Left renal cortex interstitium (tissue), 4 donors: ENCODE measurements at places on chromosomes 16 and 17.

GRCh38 chr17:62898239-62898864 is 67.7 kb upstream of the TANC2 start:
- no peak for DNase-seq

DNA sequence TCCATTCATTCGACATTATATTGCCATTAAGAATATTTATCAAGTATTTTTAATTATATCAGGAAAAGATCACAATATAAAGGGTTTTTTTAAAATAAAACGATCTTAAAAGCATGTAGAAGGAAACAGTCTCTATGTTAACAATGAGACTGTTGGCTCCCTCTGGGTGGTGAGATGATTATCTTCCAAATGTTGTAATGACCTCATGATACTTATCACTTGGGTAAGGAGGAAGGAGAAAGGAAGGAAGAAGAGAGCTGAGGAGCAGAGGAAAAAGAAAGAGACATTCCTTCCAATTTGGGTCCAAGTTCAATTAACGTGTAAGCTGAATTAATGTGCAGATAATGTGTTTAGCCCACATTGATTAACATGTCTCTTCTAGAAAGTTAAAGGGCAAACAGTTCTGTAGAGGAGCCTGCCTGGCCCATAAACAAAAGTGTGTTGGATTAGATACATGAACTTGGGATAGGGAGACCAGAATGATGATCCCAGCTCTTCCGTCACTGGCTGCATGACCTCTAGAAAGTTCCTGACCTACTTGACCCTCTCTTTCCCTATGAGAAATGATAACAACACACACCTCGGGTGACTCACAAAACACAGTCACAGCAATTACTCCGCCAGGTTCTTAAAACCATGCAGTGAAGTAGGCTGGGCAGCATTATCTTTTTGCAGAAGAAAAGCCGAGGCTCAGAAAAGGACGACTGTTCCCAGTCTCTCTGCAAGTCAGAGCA is 32.0 kb downstream of the PIMREG start:
- no peak for DNase-seq

DNA sequence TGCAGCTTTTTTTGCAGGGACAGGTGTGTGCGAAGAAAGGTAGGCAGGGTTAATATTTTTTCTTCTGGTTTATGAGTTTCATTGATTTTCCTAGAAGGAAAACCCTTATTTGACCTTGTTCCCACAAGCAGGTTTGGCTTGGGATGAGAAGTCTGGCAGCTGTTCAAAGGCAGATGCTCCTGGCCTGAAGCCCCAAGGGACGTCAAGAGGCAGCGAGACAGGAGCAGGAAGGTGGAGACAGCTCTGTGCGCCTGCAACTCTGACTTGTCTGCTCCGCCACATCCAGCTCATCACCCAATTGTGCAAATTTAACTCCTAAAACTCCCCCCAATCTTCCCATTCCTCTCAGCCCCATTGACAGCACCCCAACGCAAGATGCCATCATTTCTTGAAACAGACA is 136.8 kb upstream of the XYLT1 start:
- DNase-seq, result no peak

DNA sequence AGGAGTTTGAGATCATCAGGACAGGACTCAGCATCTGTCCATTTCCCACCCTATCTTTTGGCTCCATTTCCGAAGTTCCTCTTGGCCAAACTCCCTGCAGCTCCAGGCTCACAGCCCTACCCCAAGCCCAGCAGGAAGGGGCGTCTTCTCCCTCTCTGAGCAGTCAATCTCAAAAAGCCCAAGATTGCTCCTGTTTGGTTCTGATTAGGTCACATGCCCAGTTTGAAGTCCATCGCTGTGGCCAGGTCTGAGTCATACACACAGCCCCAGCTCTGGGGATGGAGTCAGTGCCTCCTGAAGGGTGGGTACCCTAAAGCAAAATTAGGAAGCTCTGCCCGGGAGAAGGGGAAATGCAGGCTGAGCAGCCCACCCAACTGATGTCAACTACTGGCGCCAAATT is 23.9 kb downstream of the SNX20 start:
- no peak for DNase-seq

DNA sequence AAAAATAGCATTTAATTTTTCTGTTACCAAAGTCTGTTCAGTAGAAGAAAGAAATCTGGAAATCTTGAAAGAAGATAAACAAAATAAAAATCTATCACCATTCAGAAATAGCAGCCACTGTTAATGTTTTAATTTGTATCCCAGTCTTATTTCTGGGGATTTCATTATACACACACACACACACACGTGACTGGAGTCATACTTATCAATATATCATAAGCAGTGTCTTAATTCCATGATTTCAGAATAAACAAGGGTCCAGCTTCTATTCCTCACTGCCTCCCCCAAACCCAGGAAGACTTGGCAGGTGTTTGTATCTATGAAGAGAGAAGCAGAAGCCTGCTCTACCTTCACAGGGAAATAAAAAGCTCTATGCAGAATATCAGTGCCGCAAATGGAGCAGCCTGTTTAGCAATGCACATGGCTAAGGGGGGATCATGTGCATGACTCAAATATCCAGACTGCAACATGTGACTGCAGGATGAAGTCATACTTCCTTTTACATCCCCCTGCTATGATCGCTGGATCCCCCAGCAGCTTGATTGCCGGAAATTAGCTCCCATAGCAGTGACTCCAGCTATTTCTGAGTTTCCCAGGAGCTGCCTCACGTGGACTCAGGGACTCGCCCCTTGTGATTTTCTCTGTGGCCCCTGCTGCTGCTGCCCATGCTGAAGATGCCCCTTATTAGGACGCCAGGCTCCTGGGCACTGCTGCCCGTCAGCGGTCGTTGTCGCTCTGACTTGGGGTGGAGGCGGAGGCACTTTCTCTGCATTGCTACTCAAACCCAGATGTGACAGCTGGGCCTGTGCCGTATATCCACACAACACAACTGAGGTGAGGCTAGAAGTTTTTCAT is 341.0 kb downstream of the CPPED1 start:
- DNase-seq, result no peak

- DNase-seq, result no peak
These were observed 23.7 kb downstream of the GPR142 start for GRCh38 chr17:74390680-74391653.

DNA sequence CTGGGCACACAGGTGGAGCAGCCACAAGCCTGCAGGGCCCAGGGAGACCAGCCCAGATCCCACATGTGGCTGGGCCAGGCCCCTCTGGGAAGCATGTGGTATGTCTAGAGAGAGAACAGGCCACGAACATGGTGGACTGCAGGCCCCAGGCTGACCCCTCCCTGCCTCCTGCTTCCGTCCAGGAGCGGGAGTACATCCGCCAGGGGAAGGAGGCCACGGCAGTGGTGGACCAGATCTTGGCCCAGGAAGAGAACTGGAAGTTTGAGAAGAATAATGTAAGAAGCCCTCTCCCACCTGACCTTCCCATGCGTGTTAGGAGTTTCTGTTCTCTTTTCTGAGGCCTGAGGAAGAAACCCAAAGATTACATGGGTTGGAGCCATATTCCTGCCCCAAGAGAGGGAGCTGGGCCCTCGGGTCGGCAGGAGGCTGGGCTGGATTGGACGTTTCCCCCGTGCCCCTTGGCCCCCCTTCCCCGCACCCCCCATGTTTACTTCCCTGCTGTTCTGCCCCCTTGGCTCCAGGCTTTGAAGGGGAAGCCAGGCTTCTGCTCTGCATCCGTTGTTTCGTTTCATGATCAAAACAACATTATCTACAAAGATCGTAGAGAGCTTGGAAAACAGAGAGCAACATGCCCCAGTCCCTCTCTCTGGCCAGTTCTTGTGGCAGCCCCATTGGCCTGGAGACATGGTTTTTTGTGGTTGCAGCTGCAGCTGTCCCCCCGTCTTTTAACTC is 5.7 kb upstream of the TCAP start:
- DNase-seq, result no peak

DNA sequence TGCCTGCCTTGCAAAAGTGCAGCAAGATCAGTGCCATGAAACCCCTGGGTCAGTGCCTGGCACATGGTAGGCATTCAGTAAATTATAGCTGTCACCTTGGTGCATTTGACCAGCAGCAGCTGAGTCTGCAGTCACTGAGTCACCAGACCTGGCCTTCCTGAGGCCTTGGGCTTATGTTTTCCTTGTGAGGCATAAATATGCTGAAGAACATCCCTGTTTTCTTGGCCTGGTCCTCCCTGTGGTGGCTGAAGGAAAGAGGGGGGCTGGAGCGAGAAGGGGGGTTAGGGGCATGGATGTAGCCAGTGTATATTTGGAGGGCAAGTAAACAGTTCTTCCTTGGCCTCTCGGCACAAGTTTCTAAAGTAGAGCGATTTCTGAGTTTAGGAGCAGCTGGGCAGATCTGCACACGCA is 26.5 kb downstream of the EPN2 start:
- no peak for DNase-seq

GRCh38 chr16:51831595-51832367 is 680.7 kb upstream of the SALL1 start:
- DNase-seq, result no peak

GRCh38 chr16:80611171-80611929 is 70.6 kb downstream of the DYNLRB2 start:
- no peak for DNase-seq

- DNase-seq, result no peak
These were observed 530 bp upstream of the CCL22 start for GRCh38 chr16:57358086-57358420.

DNA sequence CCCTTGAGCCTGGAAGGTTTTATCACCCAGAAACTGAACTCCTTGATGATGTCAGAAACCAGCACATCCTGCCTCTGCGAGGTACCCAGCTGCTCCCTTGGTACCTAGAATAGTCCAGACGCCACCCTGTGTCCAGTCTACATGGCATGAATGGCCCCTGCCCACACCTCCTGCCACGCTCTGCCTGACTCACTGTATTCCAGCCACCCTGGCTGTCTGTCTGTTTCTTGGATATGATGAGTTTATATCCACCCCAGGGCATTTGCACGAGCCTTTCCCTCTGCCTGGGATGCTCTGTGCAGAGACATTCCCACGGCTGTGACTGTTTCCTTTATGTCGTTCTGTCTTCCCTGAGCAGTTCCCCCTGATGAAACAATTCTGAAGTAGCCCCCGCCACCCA is 68.7 kb downstream of the CRISPLD2 start:
- DNase-seq, result no peak

- no peak for DNase-seq
These were observed 5.0 kb downstream of the PIK3R6 start for GRCh38 chr17:8862213-8863056.

DNA sequence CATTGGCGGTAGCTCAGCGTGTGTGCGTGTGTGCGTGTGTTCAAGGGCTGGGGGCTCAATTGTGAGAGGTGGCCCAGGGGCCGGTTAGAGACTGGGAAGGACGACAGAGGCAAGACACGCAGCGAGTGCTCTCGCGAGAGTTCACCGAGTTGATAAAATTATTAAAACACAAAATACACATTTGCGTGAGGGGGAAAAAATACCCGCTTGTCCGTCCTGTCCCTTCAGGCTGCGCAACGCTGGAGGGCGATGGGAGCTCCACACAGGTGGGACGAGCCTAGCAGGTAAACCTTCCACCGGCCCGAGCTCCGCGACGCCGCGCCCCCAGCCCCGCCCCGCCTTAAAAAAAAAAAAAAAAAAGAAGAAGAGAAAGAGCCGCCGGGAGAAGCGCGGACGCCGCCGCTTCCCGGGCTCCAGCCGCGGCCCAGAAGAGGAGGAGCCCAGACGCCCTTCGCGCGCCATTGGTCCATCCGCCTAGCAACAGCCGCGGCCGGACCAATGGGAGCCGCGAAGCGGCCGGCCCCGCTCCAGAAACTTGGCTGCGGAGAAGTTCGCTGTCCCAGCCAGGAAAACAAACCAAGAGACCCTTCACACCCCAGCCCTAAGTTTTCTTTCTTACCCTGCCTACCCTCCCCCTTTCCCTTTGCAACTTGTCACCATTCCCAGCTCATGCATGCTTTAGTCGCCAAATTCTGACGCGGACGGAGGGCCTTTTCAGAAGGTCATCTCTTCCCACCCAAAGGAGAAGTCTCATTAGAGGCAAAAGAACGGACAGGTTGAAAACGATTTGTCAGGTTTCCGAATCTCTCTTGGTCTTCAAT is 169.9 kb upstream of the MAF start:
- DNase-seq, result peak; percentile 81

- no peak for DNase-seq
These were observed 7.7 kb upstream of the KRT38 start for GRCh38 chr17:41448506-41448905.

DNA sequence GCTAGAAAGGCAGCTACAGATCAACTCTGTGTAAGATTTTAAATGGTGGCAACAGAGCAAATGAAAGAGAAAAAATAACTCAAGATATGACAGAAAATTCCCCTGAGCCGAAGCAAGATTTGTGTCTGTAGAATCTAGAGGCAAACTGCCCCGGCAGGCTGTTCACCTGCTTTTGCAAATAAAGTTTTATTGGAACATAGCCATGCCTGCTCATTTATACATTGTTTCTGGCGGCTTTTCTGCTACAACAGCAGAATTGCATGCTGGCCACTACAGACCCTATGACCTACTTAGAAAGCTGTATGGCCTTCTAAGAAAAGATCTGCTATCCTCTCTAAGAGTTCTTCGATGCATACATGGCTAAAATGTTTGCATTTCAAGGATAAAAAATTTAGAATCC is 119.5 kb downstream of the SALL1 start:
- DNase-seq, result no peak

DNA sequence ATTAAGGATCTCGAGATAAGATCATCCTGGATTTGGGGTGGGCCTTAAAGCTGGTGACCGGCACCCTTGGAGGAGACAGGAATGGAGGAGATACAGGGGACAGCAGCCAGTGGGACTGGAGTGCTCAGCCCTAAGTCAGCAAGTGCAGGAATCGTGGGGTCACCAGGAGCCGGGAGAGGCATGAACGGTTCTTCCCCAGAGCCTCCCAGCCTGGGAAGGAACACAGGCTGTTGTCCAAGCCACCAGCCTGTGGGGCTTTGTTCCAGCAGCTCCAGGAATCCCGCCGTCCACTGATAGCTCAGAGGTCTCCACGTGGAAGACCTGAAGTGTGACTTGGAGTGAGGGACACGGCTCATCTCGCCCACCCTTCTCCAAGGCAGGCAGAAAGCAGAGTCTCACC is 2.5 kb upstream of the WDR45B start:
- DNase-seq, result no peak

DNA sequence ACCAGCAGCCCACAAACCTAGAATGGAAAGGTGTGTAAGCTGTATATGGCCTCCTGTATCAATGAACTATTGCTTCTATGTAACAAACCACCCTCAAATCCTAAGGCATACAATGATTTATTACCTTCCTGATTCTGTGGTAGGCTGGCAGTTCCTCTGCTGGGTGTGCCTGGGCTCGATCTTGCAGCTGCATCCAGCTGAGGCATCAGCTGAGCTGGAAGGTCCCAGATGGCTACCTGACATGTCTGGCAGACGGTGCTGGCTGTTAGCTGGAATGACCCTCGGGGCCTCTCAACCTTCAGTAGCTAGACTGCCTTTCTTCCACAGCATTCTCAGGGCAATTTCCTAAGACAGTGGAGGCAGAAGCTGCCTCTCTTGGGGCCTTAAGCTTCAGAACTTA is 152.7 kb downstream of the RAB11FIP4 start:
- DNase-seq, result no peak
